Renal cortical epithelial cell (primary cell): ENCODE measurements at places on chromosomes 2 and 18.

DNA sequence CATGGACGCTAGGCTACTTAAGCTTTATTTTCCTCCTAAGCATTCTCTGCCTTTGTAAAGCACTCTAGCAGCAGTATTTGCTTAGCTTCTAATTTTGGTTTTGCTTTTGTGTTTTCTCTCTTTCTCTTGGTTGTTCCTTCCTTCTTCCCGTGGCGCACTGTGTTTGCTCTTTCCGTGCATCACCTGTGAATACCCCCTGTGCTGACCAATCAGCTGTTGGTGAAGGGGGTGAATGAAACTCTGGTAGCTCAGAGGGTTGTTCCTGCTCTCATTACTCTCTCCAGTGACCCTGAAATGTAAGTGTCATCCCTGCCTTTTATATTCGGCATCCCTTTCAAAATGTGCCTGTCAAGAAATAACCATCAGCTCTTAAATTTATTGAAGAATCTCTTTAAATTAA, 45.5 kb upstream of the TNFRSF11A start:
- no peak for DNase-seq

GRCh38 chr2:157321466-157321865, 4.2 kb downstream of the ERMN start:
- DNase-seq: no peak

GRCh38 chr18:6373187-6373586, 41.5 kb downstream of the L3MBTL4 start:
- DNase-seq: no peak

GRCh38 chr2:215693193-215693998, 257.5 kb upstream of the FN1 start:
- DNase-seq: peak; percentile 98

- no peak for DNase-seq
These were observed 21.7 kb downstream of the C2orf92 start for GRCh38 chr2:97691166-97691565.
